ENCODE measurements at places on chromosomes 16 and 17. TPM values are rescaled to one million over a fixed set of nuclear protein-coding genes. Genes with fewer than 3 reads are reported as not detected.

The CA5A gene
- polyA plus RNA-seq: not detected

- no peak for DNase-seq
- no peak overlapping the region for H3K4me3 ChIP-seq
- H3K36me3 ChIP-seq: no peaks in the 10 kb centered on the region
- peaks cover 30% of the 10 kb centered on the region for H3K4me1 ChIP-seq
- no peak overlapping the region for H3K27ac ChIP-seq
Observed at GRCh38 chr16:87058728-87059250, 258.4 kb downstream of the C16orf95 start.

The KRTAP4-1 gene
- polyA plus RNA-seq: not detected

GRCh38 chr16:1002399-1003166 lies 21.0 kb downstream of the SOX8 start:
- DNase-seq: no peak
- H3K4me3 ChIP-seq: no peak overlapping the region
- no peaks in the 10 kb centered on the region for H3K27me3 ChIP-seq
- no peaks in the 10 kb centered on the region for H3K4me1 ChIP-seq
- no peak overlapping the region for H3K27ac ChIP-seq
